ENCODE measurements at places on chromosomes 3 and 15. TPM values are rescaled to one million over a fixed set of nuclear protein-coding genes. Genes with fewer than 3 reads are reported as not detected.
A peak's percentile ranks its signal among the peaks of the same experiment; 100 is the strongest.

DNA sequence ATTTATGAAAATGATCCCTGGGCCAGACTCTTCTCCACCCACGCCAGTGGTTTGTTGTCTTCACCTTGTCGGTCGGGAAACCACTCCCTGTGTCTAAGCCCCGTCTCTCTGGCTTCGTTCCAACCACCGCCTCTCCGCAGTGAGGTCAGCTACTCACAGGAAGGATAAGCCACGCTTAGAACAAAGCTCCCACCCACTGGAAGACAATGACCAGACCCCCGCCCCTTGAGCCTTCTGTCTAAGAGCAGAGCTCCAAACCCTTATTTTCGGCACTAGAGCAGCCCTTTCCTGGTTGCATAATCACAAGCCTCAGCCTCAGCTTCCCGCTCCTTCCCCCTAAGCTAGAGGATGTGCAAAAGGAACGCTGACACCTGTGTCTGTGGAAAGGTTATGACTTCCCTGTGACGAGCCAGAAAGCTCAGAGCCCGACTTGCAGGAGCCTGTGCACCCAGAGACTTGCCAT, 114.9 kb upstream of the MEF2A start:
- H3K4me3 ChIP-seq: peak overlapping the region; percentile 75
- H3K27me3 ChIP-seq: peaks cover 4% of the 10 kb centered on the region
- peaks cover 44% of the 10 kb centered on the region for H3K4me1 ChIP-seq
- peak; percentile 85 for DNase-seq
- peak overlapping the region; percentile 67 for H3K27ac ChIP-seq
- H3K36me3 ChIP-seq: no peaks in the 10 kb centered on the region

- no peak overlapping the region for H3K4me3 ChIP-seq
- H3K27me3 ChIP-seq: no peaks in the 10 kb centered on the region
- no peak for DNase-seq
- no peak overlapping the region for H3K27ac ChIP-seq
- H3K4me1 ChIP-seq: no peaks in the 10 kb centered on the region
These were observed 391.5 kb downstream of the ERC2 start for GRCh38 chr3:56076746-56077145.

Gene MUC4
- 0.90 TPM for total RNA-seq

- H3K27me3 ChIP-seq: no peaks in the 10 kb centered on the region
- DNase-seq: no peak
- H3K4me1 ChIP-seq: peaks cover 15% of the 10 kb centered on the region
- H3K4me3 ChIP-seq: no peak overlapping the region
- H3K27ac ChIP-seq: no peak overlapping the region
These were observed 153.4 kb downstream of the CBLB start for GRCh38 chr3:105715372-105715771.

Gene CD276
- total RNA-seq: 20.1 TPM

- no peak overlapping the region for H3K27ac ChIP-seq
- peaks cover 26% of the 10 kb centered on the region for H3K27me3 ChIP-seq
- no peaks in the 10 kb centered on the region for H3K4me1 ChIP-seq
- H3K4me3 ChIP-seq: no peak overlapping the region
- no peak for DNase-seq
These were observed 44.8 kb upstream of the RPS17 start for GRCh38 chr15:82585072-82585471.

Gene IL5RA
- total RNA-seq: not detected

Gene LRRC49
- not detected for total RNA-seq

GRCh38 chr15:58748040-58748851, 1.3 kb downstream of the ADAM10 start:
- H3K27me3 ChIP-seq: no peaks in the 10 kb centered on the region
- H3K4me1 ChIP-seq: peaks cover 39% of the 10 kb centered on the region
- peak; percentile 85 for DNase-seq
- H3K4me3 ChIP-seq: peak overlapping the region; percentile 92
- peak overlapping the region; percentile 89 for H3K27ac ChIP-seq

DNA sequence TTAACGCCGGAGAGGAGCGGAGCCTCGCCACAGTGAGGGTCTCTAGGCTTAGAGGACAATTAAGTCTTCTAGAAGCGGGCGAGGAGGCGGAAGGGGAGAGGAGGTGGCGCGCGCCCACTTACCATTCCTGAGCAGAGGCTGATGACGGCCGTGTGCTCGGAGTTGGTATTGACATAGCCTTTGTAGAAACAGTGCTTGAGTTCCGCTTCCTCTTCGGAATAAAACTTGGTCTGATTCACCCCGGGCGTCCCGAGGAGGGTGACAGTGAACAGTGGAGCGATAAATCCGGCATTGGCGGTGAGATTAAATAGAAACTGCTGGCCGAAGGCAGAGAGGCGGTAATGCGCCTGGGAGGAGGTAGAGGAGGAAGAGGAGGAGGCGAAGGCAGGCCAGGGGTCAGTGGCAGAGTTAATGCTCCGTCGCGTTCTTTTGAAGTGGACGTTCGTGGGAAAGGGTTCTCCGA, 1.3 kb downstream of the ADAMTS9 start:
- peaks cover 45% of the 10 kb centered on the region for H3K27me3 ChIP-seq
- H3K27ac ChIP-seq: no peak overlapping the region
- no peaks in the 10 kb centered on the region for H3K36me3 ChIP-seq
- H3K4me3 ChIP-seq: no peak overlapping the region
- DNase-seq: no peak

DNA sequence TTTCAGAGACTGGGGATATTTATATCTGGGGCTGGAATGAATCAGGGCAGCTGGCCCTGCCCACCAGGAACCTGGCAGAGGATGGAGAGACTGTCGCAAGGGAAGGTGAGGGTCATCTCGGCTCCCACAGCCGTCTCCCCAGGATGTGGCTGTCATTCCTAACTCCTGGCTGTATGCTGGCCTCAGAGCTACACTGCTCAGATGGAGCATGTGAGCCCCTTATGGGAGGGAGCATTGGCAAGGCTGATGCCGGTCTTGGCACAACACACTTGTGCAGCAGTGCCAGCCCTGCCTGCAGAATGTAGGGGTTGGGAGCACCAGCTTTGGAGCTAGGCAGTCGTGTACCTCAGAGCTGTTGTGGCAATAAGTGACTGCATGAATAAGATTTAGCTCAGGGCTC, 5.2 kb downstream of the RCCD1 start:
- H3K36me3 ChIP-seq: peaks cover 41% of the 10 kb centered on the region
- H3K27ac ChIP-seq: no peak overlapping the region
- no peak for DNase-seq
- H3K4me3 ChIP-seq: no peak overlapping the region

- H3K36me3 ChIP-seq: no peaks in the 10 kb centered on the region
- H3K4me3 ChIP-seq: no peak overlapping the region
- peaks cover 24% of the 10 kb centered on the region for H3K4me1 ChIP-seq
- DNase-seq: peak; percentile 91
- peaks cover 38% of the 10 kb centered on the region for H3K27me3 ChIP-seq
These were observed 27.2 kb upstream of the VPS33B start for GRCh38 chr15:91049378-91050127.

DNA sequence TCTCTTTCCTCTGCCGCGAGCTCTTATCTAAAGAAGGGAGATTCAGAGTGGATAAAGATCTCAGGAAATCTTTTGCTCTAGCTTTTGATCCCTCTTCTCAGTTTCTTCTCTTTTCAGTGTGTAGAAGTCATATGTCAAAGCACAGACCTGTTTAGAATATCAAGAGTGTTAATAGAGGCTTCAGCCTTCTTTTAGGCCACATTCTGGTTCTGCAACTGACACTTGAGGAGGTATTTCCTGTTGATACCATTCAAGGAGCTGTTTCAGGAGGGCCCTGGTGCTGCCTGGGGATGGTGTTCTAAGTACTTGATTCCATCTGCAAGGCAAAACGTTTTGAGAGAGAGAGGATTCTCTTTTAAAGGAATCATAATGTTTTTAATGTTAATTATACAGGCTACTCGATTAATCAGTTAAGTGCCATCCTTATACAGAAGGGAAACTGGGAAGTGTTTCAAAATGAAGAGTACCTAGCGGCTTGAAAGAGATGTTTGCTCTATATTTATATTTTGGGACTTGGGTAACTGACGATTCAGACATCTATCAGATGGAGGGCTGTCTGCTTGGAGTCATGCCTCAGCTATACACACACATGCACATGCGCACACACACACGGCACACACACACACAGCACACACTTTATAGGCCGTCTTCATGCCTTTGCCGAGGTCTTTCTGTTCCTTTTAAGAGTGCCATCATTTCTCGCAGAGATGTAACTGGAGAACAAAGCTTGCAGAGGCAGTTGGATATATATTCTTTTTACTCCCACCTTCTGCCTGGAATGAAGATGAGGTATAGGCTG, 313.9 kb downstream of the PTPRG start:
- H3K27me3 ChIP-seq: peaks cover 4% of the 10 kb centered on the region
- no peak for DNase-seq
- H3K36me3 ChIP-seq: no peaks in the 10 kb centered on the region
- no peak overlapping the region for H3K27ac ChIP-seq

- no peak for DNase-seq
- H3K27ac ChIP-seq: no peak overlapping the region
- no peak overlapping the region for H3K4me3 ChIP-seq
- H3K36me3 ChIP-seq: no peaks in the 10 kb centered on the region
These were observed 152.9 kb upstream of the RBMS3 start for GRCh38 chr3:29128001-29128400.

Gene XYLB
- total RNA-seq: 11.6 TPM

- peak overlapping the region; percentile 55 for H3K4me3 ChIP-seq
- H3K4me1 ChIP-seq: peaks cover 20% of the 10 kb centered on the region
- peaks cover 32% of the 10 kb centered on the region for H3K36me3 ChIP-seq
- H3K27ac ChIP-seq: no peak overlapping the region
These were observed 17.0 kb upstream of the CCNL1 start for GRCh38 chr3:157176934-157177333.

DNA sequence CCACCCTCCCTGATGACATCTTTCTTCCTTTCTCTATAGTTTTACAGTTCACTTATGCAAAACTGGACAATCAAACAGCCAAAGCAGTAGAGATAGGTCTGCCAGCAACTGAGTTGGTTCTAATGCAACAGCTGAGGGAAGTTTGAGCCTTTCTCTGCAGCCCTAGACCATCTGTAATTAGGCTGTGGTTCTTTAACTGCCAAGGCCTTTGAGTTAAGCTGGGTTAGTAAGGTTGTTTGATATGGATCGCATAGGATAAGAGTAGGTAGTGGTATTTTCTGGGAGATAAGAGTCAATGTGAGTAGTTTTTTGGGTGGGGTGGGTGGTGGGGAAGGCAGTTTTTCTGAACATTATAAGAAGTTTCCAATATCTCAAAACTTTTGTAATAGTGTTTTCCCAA, 3.0 kb downstream of the RPL39L start:
- DNase-seq: no peak
- H3K4me3 ChIP-seq: no peak overlapping the region
- H3K36me3 ChIP-seq: peaks cover 42% of the 10 kb centered on the region

Gene NTRK3
- total RNA-seq: 1.6 TPM

DNA sequence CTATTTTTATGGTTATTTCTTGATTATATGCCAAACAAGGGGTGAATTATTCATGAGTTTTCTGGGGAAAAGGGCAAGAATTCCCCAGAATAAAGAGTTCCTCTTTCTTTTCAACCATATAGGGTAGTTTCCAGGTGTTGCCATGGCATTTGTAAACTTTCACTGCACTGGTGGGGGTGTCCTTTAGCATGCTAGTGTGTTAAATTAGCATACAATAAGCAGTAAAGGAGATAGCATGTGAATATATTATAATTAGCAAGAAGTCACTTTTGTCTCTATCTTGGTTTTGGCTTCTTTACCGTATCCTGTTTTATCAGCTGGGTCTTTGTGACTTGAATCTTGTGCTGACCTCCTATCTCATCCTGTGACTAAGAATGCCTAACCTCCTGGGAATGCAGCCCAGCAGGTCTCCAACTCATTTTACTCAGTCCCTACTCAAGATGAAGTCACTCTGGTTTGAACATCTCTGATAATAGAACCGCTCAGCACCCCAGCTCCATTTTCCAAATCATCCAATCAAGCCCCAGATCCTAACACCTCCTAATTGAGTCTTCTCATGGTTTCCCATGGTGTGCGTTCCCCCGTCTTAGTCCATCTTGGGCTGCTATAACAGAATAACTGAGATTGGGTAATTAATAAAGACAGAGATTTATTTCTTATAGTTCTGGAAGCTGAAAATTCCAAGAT, 3.4 kb upstream of the SELENOT start:
- H3K36me3 ChIP-seq: peaks cover 24% of the 10 kb centered on the region
- no peaks in the 10 kb centered on the region for H3K27me3 ChIP-seq
- DNase-seq: no peak
- no peak overlapping the region for H3K27ac ChIP-seq
- peaks cover 36% of the 10 kb centered on the region for H3K4me1 ChIP-seq
- H3K4me3 ChIP-seq: no peak overlapping the region

Gene NANOGP8
- not detected for total RNA-seq

GRCh38 chr15:71201477-71201876, 86.2 kb downstream of the THSD4 start:
- H3K27ac ChIP-seq: no peak overlapping the region
- peaks cover 3% of the 10 kb centered on the region for H3K4me1 ChIP-seq
- DNase-seq: no peak
- H3K27me3 ChIP-seq: no peaks in the 10 kb centered on the region
- H3K36me3 ChIP-seq: no peaks in the 10 kb centered on the region

DNA sequence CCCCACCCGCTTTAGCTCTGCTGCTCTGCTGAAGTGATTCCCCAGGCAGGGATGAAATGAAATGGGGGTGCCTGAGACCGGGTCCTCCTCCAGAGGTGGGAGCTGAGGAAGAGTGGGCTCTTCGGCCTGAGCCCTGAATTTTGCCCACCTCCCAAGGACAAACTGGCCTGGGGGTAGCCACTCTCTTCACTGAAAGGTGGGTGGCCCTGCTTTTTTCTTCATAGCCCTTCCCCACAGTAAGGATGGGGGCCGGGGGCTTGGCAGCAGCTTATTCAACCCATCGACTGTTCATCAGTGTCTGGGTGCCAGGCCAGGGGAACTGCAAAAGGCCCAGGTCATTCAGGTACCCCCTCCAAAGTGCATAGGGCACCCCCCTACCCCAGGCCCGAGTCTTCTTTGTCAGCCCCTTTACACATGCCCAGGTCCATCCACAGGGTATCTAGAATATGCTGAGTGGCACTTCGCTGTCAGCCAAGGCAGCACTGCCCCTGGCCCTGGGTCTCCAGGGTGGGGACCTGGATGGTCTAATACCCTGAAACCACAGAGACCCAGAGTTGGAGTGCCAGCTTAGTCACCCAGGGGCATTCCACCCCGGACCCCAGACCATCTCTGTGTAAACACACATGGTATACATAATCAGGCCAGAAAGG, 7.9 kb downstream of the SCN5A start:
- H3K4me3 ChIP-seq: no peak overlapping the region
- DNase-seq: no peak
- peaks cover 6% of the 10 kb centered on the region for H3K27me3 ChIP-seq
- no peaks in the 10 kb centered on the region for H3K4me1 ChIP-seq

Gene ALCAM
- 26.3 TPM for total RNA-seq

GRCh38 chr3:16927485-16927884, 42.7 kb downstream of the PLCL2 start:
- no peak for DNase-seq
- peaks cover 37% of the 10 kb centered on the region for H3K4me1 ChIP-seq
- H3K36me3 ChIP-seq: peaks cover 22% of the 10 kb centered on the region
- H3K4me3 ChIP-seq: no peak overlapping the region

DNA sequence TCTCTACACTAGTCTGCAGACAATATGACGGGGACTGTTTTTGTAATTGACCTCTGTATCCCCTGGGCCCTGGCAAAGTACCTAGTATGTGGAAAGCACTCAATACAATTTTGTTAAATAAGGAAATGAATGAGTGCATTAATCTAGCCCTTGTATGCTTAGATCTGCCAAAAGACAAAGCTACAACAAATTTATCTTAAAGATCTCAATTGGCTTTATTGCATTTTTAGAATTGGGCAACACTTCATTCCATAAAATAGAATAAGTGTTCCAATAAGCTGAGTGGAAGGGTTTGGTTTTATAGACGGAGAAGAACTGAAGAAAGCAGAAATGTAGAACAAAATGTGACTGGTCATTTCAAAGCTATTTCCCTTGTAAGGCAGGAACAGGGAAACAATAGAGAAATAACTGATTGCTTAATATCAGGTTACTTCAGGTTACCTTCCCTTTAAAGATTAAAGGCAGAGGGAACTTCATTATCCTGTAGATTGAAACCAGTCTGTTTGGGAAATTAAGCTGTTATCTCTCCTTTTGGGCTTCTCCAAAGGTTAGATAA, 108.3 kb upstream of the MME start:
- no peak for DNase-seq
- no peaks in the 10 kb centered on the region for H3K36me3 ChIP-seq

Data from activated CD4-positive, alpha-beta T cell treated with anti-CD3 and anti-CD28 coated beads, Interleukin-2, amount 10 ng/mL, durations not matched to agents 24 days and 14 days (primary cell).